ENCODE measurements at places on chromosomes 1 and 21. TPM values are rescaled to one million over a fixed set of nuclear protein-coding genes. Genes with fewer than 3 reads are reported as not detected.

C8A gene
- total RNA-seq = not detected

MAP1LC3C gene
- 3.5 TPM for total RNA-seq

DNA sequence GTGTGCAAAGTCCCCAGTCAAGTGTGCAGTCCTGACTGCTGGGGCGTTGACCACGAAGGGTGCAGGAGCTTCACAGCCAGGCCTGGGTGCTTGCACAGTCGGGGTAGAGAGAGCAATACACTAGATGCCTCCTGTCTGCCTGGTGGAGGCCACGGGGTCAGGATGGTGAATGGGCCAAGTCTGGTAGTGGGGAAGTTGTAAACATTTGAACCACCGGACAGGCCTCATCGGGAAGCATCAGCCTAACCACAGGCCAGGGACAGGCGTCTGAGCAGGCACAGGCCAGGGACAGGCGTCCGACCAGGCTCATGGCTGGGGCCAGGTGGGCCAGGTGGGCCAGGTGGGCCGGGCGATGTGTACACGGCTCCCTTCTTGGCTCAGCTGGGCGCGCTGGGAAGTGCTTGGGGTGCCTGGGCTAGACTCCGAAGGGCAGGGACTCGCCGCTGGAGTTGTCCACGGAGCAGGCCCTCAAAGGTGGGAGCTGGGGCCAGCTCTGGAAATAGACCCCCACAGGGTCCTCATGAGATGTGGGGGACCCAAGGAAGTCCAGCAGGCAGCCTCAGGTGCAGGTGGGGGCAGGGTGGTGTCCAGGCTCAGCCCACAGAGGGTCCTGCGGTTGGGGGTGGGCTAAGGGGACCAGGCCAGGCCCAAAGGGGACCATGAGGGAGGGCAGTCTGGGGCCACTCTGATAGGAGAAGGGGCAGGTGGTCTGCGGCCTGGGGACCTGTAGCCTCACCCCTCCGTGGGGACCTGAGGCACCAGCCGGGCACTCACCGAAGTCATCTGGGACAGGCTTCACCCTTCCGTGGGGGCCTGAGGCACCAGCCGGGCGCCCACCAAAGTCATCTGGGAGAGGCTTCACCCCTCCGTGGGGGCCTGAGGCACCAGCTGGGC is 15.0 kb downstream of the COL6A1 start:
- no peak for ATAC-seq

DNA sequence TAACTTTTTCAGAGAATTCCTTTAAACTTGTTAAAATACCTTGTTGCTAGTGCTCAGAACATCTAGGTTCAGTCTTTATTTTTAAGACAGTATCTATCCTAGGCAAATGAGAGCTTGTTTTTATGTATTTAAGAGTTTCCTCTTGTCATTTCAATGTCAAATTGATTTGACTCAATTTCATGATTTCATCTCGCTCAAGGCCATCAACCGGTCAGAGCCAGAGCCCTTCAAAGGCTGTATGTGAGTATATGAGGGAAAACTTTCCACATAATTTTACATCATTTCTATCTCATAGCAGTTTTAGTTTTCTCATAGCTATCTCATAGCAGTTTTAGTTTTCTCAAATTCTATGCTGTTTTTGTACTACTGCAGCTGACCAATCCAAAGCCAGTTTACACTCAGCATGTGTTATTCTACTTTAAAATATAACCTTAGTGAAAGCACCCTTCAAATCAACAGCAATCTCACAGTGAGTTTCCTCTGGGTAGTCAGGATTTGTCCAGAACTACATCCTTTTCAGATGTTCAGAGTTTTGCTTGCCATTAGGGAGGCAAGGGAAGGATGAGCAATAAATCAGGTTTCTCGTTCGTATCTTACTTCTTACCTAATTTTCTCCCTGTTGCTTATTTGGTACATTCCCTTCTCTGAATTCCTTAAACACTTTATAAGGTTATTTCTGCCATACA is 12.7 kb downstream of the HNRNPU start:
- ATAC-seq = no peak

NPHS2 gene
- total RNA-seq = not detected

DNA sequence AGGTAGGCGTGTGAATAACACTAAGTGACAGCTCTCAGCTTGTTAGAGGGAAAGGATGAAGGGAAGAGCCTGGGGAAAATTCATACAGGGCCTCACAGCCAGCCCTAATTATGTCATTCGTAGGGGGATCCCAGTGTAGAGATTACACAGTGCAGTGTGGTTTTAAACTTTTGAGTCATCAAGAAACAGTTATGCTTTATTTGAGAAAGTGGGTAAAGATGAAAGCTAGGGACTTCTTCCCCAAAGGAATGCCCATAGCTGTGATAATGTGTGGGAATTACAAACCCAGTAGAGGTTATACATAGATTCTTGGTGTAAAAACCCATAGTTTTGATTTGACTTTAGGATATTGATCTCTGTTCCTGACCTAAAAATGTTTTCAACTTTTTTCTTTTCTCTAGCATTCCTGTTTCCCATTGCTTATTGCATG is 1.9 kb downstream of the TTF2 start:
- no peak for ATAC-seq

- ATAC-seq = no peak
These were observed 55.3 kb downstream of the NTPCR start for GRCh38 chr1:233005703-233006102.

DNA sequence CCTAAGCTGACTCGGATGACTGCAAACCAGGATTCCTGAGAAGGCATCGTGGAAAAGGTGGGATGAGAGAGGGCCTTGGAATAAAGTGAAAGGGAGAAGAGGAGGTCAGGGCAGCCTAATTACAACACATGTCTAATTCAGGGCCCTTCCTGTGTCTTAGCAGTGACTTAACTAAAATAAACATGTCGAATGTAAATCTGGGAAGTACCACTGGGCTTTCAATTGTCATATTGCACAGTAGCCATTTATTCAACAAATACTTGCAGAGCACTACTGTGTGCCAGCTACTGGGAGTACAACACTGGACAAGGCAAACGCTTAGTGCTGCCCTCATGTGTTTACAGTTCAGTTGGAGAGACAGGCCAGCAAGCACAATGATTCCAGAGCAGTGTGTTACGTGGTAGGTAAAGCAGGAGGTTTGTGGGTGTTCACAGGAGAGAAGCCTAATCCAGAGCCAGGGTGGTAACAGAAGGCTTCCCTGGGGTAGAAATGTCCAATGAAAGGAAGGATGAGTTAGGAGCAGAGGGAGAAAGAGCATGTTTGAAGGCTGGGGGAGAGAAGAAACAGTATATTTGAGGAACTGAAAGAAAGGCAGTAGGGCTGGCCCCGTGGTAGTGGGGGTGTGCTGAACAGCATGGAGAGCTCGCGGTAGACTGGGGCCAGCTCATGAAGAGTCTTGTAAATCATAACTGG is 38.0 kb upstream of the RASAL2 start:
- ATAC-seq = no peak

GRCh38 chr1:221783936-221784335 is 42.0 kb upstream of the DUSP10 start:
- ATAC-seq = no peak

VAMP3 gene
- total RNA-seq = 109 TPM

- no peak for ATAC-seq
These were observed 70.9 kb upstream of the POU3F1 start for GRCh38 chr1:38117444-38117887.

TFF1 gene
- total RNA-seq = not detected

GRCh38 chr1:84319662-84320061 is 18.2 kb downstream of the SAMD13 start:
- no peak for ATAC-seq

GRCh38 chr1:111366256-111366655 is 61.3 kb downstream of the OVGP1 start:
- ATAC-seq = no peak

CHIA gene
- total RNA-seq = not detected

- ATAC-seq = no peak
These were observed 5.8 kb downstream of the TTLL10 start for GRCh38 chr1:1179346-1179982.

LCE1D gene
- not detected for total RNA-seq

DNA sequence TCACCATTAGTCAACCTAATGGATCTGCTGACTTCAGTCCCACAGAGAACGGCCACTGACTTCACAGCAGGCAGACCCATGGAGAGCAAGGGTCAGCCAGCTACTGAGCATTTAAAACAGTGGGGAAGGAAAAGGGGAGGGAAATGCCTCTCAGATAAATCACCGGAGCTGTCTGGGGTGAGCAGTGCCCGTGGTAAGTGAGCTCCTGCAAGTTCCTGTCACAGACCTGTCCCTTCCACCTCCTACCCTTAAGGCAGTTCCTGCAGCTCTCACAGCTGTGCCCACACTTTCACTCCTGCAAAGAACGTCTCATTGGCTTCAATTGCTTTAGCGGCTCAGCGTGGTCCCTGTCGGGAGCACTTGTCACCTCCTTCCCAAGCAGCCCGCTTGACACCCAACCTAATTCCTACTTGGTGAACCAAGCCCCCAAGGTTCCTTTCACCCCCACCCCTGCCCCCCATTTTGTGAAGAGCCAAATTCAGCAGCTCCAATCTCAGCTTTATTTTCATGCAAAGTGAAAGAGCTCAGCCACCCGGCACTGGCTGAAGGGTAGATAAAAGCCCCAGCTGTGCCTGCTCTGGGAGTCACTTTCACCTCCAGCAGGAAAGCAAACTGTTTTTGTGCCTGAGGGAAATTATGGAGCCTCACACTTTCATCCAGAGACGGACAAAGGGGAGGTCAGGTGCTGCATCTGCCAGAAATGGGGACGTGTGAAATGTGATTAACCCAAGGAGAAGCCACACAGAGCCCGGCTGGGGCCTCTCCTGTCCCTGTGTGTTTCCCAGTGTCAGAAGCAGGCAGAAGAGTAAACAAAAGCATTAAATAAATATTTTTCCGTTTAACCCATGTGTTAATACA is 306.2 kb downstream of the TTLL7 start:
- no peak for ATAC-seq

DNA sequence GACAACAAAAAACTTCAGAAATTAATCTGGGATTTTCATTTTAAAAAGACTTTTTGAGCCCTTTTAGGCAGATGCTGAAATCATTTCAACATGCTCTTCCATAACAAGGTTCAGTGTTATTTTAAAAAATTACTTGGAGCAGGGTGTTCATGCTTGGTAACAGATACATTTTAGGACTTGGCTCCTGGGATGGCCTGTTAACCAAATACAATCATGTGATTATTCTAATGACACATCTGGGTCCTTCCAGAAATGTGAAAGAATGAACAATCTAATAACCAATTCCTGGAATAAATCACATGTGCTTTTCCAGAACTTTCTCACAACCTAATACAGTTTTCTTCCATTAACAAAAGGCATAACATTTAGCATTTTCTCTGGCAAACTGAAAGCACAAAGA is 379.8 kb upstream of the RUNX1 start:
- ATAC-seq = peak; percentile 47

DNA sequence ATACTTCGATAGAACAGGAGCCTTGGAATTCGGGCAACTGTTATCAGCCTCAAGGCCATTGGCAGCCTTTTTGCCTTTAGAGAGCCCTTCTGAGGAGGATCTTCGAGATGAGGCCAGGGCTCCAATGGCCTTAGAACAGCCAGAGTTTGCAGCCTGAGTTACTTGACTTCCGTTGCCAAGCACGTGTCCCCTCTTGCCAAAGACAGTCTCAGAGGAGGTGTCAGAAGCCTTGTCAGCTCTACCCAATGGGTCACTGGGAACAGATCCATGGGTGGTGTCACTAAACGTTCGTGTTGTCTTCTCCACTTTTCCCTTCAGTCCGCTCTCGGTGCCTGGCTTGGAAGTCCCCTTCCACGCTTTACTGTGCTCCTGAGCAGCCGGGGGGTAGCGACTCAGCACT is 73.2 kb downstream of the KDM1A start:
- no peak for ATAC-seq

DNA sequence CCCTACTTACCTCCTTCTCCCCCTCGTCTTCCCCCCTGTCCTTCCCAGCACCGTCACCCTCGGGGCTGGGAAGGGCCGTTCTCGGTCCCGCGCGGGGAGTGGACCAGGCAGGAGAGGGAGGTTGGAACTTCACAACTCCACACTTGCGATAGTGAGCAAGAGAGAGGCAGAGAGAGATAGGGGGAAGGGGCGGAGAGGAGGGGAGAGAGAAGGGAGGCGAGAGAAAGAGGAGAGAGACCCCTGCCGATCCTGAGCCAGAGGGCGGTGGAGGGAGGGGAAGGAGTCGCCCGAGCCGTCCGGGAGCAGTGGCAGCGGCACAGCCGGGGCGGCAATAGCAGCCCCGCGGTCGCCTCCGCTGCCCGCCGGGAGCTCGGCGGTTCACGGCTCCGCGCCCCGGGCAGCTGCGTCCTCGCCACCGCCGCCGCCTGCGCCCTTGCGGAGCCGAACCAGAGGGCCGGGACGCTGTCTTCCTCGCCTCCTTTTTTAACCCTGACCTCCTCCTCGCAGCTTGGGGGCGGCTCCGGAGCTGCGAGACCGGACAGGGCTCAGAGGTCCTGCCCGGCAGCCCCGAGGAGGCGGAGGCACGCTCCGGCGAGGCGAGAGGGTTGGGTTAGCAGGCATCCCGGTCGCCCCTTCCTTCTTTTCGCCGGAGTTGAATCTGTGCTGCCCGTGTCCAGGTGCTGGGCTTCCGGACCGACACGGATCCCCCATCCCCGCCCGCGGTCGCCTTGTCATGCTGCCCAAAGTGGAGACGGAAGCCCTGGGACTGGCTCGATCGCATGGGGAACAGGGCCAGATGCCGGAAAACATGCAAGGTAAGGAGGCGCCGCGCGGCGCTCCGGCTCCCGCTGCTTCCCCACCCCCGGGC is 11.7 kb downstream of the NR5A2 start:
- ATAC-seq = no peak

HES3 gene
- total RNA-seq = not detected

- no peak for ATAC-seq
These were observed 45.9 kb downstream of the RGL1 start for GRCh38 chr1:183850852-183851251.

- ATAC-seq = no peak
These were observed 812.3 kb downstream of the PLA2G4A start for GRCh38 chr1:187641015-187641414.

DNA sequence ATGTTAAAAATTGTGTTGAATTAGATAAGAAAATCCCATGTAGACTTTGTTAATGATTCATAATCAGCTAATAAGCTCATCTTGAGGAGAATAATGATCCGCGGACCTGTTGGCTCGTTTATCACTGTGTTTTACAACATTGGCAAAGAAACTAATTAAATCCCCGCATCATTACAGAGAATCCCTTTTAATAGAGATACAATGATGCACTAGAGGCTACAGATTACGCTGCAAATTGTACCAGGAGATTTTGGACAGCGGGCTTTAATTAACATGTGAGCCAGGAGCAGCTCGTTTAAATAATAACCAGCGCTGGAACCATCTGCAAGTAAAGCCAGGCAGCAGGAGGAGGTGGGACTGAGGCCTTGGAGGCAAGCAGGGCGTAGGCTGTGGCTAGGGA is 280.3 kb upstream of the POU3F1 start:
- no peak for ATAC-seq

SLC1A7 gene
- not detected for total RNA-seq

CELA3A gene
- total RNA-seq = not detected

DNA sequence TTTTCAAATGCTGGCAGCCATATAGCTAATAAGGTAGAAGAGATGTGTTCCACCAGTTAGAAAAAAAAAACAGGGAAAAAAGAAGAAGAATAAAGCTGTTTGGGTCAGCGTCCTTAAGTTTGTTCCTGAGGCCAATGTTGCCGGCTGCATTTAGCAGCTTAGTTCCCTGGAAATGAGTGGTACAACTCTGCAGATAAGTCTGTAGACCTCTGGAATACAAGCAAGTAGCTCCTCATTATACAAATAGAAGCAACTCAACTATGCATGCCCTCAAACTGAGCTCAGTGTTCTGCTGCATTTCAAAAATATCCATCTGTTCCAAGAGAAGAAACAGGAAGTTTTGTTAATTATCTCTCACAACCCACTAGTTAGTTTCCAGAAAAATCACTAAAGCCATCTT is 181.2 kb upstream of the PKN2 start:
- ATAC-seq = no peak

- no peak for ATAC-seq
These were observed 407.9 kb upstream of the LYPLAL1 start for GRCh38 chr1:218765753-218766152.
